ENCODE measurements at places on chromosomes 6 and 20.

GRCh38 chr6:46626228-46626909 is 26.2 kb downstream of the CYP39A1 start:
- peak; percentile 42 for DNase-seq

GRCh38 chr6:147508866-147509608 is 547 bp downstream of the SAMD5 start:
- DNase-seq: no peak

- DNase-seq: no peak
Measured at GRCh38 chr6:150328744-150329405, 39.9 kb upstream of the IYD start.

GRCh38 chr6:4624726-4625125 is 151.5 kb upstream of the CDYL start:
- DNase-seq: no peak

GRCh38 chr6:33452496-33452895 is 1.9 kb upstream of the ZBTB9 start:
- DNase-seq: no peak

GRCh38 chr6:153063936-153064335 is 61.4 kb upstream of the MTRF1L start:
- DNase-seq: no peak

GRCh38 chr6:151690768-151691562 is 116.5 kb upstream of the ESR1 start:
- DNase-seq: peak; percentile 47

DNA sequence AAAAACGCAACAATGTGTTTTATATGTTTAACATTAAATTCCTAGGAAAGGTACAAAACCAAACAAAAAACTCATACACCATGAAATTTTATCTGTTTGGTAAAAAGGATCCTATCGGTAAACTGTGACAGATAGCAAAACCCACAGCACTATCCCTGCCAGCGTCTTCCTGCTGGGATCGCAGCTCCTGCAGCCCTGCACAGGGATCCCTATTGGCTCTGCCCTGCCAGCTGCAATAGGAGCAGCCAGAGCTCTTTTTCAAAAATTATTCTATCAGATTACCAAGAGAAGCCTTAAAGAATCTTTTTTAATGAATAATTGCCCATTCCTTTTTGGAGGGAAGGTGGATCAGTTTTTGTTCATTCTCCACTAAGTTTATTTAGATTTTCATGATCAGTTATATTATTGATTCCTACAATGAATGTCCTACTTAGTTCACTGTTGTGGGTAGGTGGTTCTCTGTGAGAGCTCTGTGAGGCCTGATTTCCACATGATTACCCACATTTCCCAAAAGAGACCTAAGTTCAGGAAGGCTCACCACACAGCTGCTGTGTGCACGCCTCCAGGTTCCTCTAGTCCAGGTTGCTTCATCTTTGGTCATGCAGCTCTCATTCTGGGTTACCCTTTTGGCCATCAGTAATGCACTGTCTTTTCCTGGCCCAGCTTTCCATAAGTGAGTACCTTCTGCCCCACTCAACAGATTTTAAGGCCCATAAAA is 293.8 kb downstream of the FRK start:
- no peak for DNase-seq

- no peak for DNase-seq
Measured at GRCh38 chr20:24166123-24166381, 177.5 kb upstream of the GGTLC1 start.

- DNase-seq: no peak
Measured at GRCh38 chr20:41054070-41054846, 25.6 kb downstream of the TOP1 start.

DNA sequence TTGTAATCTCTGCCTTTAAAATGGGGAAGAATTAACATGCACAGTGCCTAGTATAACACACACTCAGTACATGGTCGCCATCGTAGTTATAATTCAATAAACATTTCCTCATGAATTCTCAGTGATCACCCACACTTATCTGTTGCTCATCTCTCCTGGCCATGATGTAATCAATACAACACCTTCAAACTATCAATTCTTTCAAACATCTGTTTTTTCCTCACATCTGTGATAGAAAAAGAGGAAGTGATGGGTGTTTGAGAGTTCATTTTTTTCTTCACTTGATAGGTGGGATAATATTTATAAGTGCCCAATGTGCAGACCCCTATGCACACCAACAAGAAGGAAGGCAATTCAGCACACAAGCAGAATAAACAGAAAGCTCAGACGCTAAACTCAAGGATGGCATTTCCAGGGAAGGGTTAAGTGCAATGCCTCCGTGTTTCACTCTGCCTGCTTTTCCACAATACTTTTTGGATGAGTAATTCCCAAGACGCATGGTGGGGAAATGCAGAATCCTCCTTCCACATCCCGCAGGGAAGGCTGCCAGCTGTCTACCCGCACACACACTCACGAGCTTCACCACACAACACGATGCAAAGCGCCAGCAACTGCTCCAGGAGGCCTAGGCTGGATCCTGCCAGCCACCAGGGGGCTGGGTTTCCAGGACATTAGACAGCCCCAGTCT is 100.3 kb downstream of the GMPR start:
- no peak for DNase-seq

- DNase-seq: no peak
Measured at GRCh38 chr20:62029296-62029695, 36.4 kb downstream of the TAF4 start.

DNA sequence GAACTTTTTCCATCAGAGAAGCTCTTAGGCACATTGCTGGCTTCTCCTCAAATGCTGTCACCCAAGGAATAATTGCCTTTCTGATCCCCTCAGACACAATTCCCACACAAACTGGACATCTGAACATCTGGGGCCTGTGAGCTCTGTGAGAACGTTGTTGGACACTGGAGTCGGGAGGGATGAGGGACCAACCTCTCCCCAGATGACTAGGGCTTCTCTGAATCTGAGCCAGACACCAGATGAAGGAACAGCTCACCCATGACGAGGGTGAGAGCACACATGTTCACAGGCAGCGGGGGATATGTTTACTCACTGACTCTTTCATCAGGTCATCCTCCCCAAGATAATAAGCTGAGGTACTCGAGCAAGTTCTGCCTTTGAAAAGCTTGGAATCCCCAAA is 283.9 kb upstream of the SUPT3H start:
- no peak for DNase-seq

GRCh38 chr6:70389261-70389660 is 24.0 kb upstream of the FAM135A start:
- no peak for DNase-seq

- no peak for DNase-seq
Measured at GRCh38 chr6:37906121-37906520, 86.6 kb downstream of the ZFAND3 start.

DNA sequence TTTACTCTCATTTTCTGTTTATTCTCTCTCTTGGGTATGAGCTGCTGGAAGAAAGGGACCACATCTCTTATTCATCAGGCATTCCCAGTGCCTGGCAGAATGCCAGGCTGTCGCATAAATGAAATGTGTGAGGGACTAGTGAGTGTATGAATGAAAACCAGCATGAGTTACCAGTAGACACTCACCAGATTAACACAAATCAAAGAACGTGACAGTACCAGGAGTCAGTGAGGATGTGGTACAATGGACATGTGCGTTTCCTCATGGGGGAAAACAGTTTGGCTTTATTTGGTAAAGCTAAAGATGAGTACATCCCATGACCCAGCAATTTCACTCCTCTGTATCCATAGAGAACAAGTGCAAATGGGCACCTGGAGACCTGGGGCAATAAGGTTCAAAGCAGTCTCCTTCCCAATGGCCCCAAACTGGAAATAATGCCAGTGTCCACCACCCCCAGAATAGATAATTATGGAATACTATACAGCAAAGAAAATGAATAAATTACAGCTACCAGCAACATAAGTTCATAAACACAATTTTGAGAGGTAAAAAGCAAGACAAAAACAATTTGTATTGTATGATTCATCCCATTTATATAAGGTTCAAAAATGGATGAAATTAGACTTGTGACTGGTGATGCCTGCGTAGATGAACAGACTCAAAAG is 93.3 kb downstream of the CDH22 start:
- DNase-seq: no peak

- no peak for DNase-seq
Measured at GRCh38 chr6:107565165-107565723, 75.3 kb downstream of the SOBP start.

DNA sequence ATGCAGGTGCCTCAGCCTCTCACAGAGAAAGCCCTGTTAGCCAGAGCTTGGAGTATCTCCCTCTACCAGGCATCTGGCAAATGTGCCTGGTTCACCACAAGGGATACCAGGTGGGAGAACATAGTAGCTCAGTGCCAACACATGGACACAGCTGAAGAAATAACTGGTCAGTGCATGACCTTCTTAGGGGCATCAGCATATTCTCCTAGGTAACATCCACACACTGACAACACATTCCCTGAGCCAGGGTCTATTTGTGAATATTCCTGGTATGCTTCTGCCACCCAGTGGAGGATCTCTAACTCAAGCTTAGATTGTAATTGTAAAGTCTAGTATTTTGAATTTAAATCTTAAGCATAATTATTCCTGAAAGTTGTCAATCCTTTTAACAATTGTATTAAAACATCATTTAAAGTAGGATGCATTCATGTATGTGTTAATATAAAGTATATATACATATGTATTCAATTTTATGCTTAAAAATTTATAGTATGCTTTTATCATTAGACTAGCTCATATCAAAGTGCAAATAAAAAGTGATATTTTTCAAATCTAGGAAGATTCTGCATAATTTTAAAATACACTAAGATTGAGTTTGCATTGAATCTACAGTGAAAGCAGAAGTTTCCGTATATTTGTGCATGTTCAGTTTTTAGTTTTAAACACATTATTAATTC is 45.3 kb upstream of the COL21A1 start:
- DNase-seq: no peak

- no peak for DNase-seq
Measured at GRCh38 chr6:92111386-92111785, 1308.0 kb downstream of the EPHA7 start.

DNA sequence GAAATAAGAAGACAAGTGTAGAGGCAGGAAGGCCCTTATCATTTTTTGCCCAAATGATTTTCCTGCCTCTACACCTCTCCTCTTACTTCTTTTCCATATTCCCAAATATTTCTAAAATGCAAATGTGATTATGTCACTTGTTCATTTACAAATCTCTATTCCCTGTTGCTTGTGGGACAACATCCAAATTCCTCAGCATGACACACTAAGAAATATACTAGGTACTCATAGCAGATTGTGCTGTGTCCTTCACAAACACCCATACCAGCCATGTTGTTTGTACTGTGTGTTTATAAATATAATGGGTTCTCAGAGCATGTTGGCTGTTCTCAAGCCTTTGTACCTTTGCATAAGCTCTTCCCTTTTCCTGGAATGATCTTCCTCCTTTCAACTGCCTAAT is 17.7 kb upstream of the FYN start:
- DNase-seq: no peak

- DNase-seq: no peak
Measured at GRCh38 chr20:45067558-45067957, 33.4 kb downstream of the KCNS1 start.

All from CD4-positive, alpha-beta T cell treated with Interleukin-4 for 4 hours (primary cell).